T-cell (primary cell): ENCODE measurements at places on chromosomes 7 and 10. TPM values are rescaled to one million over a fixed set of nuclear protein-coding genes. Genes with fewer than 3 reads are reported as not detected.

Gene PILRA
- total RNA-seq: 16.5 TPM

Gene PODXL
- total RNA-seq: 0.63 TPM

Gene H2BK1
- 7.7 TPM for total RNA-seq

Gene NUTM2E
- 0.10 TPM for total RNA-seq

Gene VSTM2A
- total RNA-seq: not detected

Gene UNCX
- not detected for total RNA-seq

Gene PRF1
- 67.4 TPM for total RNA-seq

Gene CPA4
- total RNA-seq: not detected

Gene CCZ1B
- 60.1 TPM for total RNA-seq

Gene SKIDA1
- 0.63 TPM for total RNA-seq

Gene BHLHA15
- total RNA-seq: 0.55 TPM

Gene OR2A12
- not detected for total RNA-seq

- DNase-seq: no peak
These were observed 2.5 kb downstream of the DYNC2I1 start for GRCh38 chr7:158858592-158859503.

- DNase-seq: no peak
These were observed 33.0 kb downstream of the EN2 start for GRCh38 chr7:155490697-155491628.

DNA sequence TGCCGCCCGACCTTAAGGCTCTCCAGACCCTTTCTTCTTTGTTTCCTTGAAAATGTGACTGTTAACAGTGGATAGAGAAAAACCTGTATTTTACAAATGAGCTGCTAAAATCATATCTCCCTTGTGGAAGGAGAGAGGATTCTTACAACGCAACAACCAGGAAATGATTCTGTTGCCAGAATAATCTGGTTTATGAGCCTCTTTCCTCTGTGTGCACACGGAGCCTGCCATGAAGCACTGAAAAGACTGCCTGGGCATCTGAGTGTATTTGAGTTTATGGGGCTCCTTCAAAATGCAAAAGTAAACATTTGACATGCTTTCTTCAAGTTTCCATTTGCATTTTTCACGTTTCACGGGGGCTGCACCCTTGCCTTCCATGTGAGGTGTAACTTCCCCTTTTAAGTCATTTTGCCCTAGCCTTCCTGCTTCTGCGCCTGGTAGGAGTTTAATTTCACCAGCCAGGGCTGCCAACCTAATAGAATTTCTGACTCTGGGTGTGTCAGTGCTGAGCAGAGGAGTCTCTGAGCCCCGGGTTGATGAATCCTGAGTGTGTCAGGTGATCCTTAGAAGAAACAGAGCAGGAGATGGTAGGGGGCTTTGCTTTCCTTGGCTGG lies 101.2 kb downstream of the GRB10 start:
- no peak for DNase-seq

DNA sequence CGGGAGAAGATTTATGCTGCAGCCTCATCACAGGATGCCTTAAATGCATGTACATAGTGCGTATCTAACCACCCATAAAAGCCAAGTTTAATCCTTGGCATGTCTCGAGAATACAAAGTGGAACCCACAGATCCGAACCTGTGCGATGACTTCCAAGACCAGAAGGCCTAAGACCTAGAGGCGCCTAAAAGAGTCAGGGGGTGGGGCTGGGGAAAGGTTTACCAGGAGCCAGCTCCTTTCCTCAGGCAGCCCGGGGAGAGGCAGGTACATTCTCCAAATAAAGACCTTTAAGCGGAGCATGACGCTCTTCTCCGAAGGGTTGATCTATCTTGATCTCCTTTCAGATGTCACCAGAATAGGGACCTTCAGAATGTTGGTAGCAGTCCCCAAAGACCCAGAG lies 9.7 kb downstream of the SP8 start:
- no peak for DNase-seq

DNA sequence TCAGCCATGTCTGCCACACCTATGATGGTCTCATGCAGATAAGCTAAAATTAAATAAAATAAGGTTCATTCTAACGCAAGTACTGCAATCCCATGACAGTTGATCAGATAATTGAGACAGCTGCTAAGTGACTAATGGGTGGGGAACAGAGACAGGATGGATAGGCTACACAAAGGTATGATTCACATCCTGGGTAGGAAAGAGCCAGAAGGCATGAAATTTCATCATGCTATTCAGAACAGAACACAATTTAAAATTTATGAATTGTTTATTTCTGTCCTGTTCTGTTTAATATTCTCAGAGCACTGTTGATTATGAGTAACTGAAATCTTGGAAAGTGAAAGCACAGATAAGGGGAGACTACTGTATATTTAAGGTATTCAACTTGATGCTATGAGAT lies 381.8 kb upstream of the SORCS1 start:
- no peak for DNase-seq

DNA sequence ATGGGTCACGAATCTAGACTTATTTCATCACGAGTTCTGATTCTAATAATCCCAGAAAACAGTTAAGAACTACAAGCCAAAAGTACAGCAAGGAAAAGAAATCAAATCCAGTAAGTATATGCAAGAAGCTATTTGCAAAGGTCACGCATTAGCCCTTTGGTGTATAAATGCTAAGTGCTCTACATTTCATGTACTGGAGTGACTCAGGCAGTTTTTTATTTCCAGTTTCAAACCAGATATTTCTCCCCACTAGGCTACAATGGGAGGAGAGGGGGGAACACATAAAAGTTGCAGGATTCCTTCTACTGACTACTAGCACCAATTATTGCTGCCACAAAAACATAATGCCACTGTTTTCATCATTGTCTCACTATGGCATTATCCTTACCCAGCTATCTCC lies 148.0 kb downstream of the NRCAM start:
- DNase-seq: no peak

DNA sequence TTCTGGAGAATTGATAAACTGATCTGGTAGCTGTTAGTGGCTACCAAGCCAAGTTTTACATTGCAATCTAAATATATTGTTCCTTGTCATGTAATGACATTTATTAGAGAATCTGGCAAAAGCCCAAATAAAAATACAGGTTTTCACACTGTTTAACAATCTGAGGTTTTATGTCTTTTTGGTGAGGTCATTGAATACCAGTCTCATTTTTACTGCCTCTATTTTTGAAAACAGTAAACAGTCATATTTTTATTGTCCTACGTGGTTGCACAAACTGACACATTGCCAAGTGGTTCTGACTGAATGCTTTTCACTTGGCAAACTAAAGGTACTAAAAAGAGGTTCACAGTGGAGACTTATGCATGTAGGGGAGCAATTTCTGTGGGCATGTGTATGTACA lies 157.5 kb downstream of the PRKG1 start:
- no peak for DNase-seq

DNA sequence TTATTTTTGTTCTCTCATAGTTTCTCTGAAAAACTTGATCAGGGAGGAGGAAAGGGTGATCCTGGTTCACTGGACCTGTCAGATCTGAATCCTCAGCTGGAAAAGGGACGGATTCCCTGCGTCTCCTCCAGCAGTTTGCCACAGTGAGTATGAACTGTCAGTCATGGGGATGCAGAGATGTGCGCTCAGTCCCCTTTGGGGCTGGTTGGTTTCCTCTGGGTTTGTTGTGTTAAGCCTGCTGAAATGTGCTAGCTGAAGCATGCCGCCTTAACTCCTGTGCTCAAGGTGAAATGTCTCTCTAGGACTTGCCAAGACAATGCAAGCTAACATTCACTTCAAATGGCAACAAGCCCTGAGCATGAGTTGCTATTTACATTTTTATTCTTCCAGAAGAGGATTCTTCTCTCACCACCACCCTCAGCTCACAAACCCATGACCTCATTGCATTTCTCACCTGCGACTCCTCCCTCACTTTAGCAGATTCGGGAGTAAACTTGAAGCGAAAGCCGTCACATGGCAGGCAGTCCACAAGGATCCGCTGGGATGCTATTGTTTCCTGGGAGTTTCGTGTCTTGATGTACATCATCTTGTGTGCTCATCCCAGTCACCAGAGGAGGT lies 192.9 kb upstream of the FZD8 start:
- no peak for DNase-seq

GRCh38 chr10:33556620-33557019 lies 222.2 kb upstream of the NRP1 start:
- DNase-seq: no peak

- DNase-seq: no peak
These were observed 10.1 kb downstream of the PFKFB3 start for GRCh38 chr10:6212806-6213205.

DNA sequence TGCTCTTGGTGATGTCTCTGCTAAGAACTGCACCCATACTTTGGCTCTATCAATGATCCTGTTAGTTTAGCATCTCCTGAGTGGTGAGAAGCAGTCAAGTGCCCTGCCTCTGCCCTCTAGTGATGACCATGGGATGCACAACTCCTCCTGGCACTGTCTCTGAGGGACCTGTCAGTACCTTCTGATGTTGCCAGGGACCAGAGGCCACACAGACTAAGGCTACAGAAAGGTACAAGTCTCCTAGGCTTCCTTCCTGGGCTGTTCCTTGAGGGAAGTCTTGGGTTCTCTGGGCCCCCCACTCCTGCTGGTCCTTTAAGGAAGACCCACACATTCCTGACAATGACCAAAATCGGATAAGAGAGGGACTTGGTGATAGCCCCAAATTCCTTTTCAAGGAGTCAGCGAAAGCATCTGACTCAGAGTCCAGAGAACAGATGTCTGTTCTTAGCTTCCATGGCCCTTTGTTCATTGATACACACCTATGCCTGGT lies 15.3 kb downstream of the NKX2-3 start:
- no peak for DNase-seq

- DNase-seq: no peak
These were observed 6.6 kb upstream of the KLF14 start for GRCh38 chr7:130740606-130741005.

DNA sequence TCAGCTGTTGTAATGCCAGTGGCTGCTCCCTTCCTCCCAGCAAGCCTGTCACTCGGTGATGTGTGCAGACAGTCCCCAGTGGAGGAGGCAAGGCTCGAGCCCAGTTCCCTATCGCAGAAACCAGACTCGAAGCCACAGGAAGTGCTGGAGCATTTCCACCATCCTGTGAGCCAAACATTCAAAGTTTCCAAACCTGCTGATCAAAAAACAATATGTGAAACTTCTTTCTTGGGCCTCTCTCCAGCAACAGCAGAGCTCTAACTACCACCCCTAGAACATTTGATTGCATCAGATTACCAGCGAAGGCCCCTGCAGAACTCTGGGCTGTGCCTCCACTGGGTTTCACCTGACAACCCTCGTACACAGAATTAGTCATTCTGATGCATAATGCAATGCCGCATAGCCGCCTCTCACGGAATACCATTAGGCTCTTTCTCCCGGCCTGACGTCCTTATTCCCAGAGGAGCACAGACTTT lies 94.0 kb downstream of the ELMO1 start:
- DNase-seq: no peak

GRCh38 chr7:155962191-155962967 lies 150.1 kb upstream of the SHH start:
- DNase-seq: no peak
